ENCODE measurements at places on chromosomes 11 and 22.

- DNase-seq, result no peak
Measured at GRCh38 chr22:40791241-40791640, 27.9 kb downstream of the SLC25A17 start.

GRCh38 chr11:18452927-18453326, 2.7 kb upstream of the LDHAL6A start:
- no peak for DNase-seq

- DNase-seq, result no peak
Measured at GRCh38 chr11:104650234-104650633, 248.0 kb downstream of the CASP12 start.

DNA sequence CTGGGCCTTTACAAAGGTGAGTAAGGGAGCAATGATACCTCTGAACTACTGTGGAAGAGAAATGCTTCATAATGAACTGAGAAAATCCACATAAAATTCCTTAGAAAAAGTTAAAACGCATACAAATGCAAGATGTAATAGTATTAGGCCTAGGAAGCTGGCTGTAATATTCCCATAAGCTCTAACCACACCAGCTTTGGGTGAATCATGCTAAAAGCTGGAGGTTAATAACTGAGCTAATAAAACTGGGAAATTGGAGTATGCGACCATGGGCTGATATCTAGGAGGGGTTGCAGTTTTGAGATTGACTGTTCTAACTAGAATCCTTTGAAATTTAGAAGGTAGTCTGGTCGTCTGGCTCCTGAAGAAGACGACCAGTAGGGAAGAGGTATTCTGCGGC, 28.6 kb upstream of the RCE1 start:
- no peak for DNase-seq

GRCh38 chr11:79538775-79539174, 97.9 kb upstream of the TENM4 start:
- DNase-seq, result no peak

GRCh38 chr11:26028393-26028911, 303.5 kb upstream of the ANO3 start:
- DNase-seq, result no peak

GRCh38 chr11:96337541-96338431, 5.2 kb downstream of the MAML2 start:
- DNase-seq, result peak; percentile 79

DNA sequence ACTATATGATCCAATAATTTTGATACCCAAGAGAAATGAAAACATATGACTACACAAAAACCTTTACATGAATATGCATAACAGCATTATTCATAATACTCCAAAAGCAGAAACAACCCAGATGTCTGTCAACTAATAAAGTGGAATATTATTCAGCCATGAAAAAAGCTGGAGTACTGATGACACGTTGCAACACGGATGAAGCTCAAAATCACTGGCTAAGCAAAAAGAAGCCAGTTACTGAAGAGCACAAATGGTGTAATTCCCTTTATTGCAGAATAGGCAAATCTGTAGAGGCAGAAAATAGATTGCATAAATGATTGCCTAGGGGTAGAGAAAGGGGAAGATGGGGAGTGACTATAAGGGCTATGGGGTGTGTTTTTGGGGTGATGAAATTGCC, 117.6 kb upstream of the FGF3 start:
- DNase-seq, result peak; percentile 15

DNA sequence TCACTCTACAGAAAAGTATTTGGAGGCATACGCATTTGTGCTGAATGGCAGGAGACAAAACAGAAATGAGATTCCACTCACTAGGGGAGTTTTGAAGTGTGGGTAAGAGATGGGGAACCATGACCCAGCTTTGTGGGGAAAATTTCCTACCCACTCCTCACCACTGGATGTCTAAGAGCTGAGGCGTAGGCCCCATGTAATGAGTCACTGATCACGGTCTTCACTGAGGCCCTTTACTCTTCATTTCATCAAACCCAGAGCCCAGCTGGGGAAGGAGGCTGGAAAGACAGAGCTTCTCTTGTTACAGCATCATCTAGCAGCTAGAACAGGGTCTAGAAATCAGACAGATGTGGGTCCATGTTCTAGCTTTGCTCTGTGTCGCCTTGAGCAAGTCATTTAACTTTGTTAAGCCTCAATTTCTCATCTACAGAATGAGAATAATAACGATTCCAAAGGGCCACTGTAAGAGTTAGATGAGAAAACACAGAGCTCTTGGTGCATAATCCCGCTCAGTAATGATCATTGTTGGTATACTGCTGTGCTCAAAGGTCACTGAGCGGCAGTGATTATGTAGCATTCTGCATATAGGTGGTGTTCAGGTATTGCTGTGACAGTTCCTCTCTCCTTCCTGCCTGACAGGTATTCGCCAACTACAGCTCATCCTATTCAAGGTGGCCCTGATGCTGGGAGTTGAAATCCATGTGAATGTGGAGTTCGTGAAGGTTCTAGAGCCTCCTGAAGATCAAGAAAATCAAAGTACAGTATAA, 97.2 kb downstream of the MICAL2 start:
- DNase-seq, result peak; percentile 86

DNA sequence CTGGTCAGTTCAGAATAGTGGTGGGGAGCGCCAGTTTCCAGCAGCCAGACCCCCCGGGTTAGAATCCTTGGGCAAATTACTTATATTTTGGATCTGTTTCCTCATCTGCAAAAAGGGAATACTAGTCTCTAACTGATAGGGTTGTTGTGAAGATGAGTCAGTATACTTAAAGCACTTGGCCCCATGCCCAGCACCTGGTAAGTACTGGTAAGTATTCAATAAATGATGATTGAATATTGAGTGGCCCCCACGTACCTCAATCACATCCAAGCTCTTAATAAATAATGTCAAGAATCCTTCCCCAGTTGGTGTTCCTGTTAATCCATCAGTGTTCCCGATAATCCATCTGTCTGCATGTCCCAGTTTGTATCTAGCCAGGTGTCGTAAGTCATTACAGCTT, 12.1 kb downstream of the ACP2 start:
- no peak for DNase-seq

- peak; percentile 33 for DNase-seq
Measured at GRCh38 chr11:64245401-64245796, 1.3 kb downstream of the PPP1R14B start.

DNA sequence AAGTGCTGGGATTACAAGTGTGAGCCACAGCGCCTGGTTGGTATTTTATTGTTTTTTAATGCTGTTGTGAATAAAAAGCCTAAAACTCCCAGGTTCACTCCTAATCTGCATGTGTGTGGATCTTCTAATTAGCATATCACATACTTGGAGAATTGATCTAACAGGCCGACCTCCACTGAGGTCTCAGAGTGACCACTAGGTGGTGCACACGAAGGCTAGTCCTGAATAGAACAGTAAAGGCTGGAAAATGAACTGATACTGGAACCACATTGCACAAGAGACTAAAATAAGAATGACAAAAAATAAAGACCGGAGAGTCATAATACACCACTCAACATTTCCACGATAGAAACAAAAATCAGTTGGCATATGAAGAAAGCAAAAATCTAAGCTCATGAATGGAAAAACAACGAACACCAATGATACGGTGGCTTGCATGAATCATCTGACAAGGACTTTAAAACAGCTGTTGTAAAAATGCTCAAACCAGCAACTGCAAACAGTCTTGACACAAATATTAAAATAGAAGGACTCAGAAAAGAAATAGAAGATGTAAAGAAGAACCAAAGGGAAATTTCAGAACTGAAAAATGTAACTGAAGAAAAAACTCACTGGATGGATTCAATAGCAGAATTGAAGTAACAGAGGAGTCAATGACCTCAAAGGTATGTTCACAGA, 19.2 kb downstream of the PIM3 start:
- peak; percentile 77 for DNase-seq

- no peak for DNase-seq
Measured at GRCh38 chr11:128607819-128608218, 20.5 kb upstream of the ETS1 start.

- DNase-seq, result peak; percentile 10
Measured at GRCh38 chr11:128579798-128580504, 7.4 kb downstream of the ETS1 start.

- DNase-seq, result no peak
Measured at GRCh38 chr11:120179057-120179672, 31.7 kb upstream of the OAF start.

DNA sequence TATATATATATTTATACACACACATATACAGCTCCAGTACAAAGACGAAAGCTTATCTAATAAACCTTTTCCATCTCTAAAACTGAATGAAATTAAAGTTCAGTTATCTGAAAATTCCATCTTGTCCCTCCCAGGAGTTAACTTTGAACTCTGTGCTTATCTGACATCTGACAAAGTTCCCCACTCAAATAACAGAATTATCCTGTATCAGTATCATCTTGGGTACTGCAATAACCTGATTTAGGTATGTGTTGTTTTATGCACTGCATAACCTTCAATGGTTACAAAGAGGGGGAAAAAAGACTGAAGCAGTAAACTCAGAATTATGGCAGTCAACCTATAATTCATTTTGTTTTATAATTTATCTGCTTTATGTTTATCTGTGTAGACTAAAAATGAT, 96.6 kb downstream of the SGSM3 start:
- DNase-seq, result no peak

DNA sequence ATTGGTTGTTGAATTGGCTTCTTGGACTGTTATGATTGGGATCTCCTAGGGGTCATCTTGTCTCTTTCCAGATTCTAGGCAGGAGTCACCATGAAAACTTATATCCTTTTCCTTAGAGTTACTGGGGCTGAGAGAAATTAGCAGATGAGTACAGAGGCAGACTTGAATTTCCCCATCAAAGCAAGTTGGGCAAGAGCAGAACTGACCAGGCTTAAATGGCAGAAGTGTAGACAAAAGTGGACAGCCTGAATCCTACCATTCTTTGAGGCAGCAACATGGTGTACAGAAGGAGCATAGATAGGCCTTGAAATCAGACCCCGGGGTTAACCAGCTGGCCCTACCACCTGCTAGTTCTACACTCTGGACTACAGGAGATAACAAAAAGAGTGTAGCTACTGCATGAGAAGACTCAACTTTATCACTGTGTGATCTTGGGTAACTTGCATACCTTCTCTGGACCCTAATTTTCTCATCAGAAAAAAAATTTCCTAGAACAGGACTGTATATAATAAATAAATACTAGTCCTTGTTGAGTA, 427.4 kb upstream of the CADM1 start:
- DNase-seq, result peak; percentile 68

GRCh38 chr11:118910309-118911112, 15.2 kb downstream of the BCL9L start:
- DNase-seq, result peak; percentile 49

DNA sequence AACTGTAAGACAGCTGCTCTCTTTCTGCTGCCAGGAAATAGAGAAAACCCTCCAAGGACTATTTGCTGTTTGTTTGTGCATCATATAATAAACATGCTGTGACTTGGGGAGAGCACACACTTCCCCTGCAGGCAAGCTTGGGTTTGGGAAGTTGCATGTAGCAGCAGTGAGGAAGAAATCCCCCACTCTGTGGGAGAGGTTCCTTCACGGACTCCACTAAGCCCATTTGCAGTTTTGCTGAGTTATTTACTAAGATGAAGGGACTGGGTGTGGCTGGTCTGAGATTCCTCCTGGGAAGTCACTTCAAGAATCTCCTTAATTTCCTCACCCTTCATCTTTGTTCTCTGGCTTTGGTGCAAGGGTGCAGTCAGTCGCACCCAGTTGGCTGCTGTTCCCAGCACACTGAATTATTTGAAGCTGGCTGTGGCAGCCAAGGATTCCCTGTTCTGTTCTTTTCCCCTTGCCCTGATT, 104.9 kb downstream of the ARFGAP2 start:
- DNase-seq, result peak; percentile 36

GRCh38 chr11:70853068-70853769, 399.2 kb downstream of the SHANK2 start:
- no peak for DNase-seq

DNA sequence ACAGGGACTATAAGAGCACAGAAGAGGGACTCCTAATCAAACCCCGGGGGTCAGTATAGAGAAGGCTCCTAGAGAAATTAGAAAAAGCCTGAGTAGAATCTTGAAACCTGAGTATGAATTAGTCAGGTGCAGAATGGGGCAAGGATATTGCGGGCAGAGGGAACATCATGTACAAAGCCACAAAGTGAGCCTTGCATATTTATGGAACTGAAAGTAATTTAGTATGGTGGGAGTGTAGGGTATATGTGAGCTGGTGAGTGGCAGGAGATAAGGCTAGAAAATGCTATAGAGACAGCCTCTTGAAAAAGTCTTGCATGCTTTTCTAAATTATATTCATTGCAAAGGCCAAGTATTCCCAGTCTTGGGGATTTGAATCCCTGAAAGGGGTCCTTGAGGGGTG, 93.7 kb downstream of the STIM1 start:
- DNase-seq, result peak; percentile 8

DNA sequence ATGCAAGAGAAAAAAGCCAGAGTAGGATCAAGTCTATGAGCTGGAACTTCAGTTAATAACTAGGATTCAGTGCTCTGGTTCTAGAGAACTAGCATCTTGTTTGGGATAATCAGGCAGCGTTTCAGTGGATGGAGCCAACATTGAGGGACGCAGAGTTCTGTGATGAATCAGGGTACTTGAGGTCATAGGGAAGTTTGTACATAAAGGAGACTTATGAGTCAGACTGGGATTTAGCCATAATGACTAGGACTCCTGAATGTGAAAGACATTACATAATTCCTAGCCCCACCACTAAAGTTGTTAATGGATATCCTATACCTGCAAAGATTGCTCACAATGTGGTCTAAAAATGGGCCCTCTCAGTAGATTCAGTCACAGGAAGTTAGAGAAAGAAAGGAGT, 6.8 kb downstream of the SLN start:
- no peak for DNase-seq

DNA sequence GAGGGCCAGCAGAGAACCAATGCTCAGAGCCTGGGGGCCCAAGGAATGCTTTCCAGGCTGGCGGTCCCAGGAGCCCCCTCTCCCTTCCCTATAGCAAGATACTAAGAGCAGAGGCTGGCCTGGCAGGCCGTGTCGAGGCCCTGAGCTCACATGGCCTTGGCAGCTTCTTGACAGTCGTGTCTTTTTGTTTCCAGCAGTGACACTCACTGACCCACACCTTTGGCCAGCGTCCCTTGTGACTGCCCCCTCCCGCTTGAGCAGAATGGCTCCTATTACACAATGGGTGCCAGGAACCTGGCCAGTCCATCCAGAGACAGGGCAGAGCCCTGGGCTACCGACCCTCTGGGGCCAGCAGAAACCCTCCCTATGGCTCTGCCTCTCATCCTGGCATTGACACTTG, 6.4 kb upstream of the CCND1 start:
- no peak for DNase-seq

DNA sequence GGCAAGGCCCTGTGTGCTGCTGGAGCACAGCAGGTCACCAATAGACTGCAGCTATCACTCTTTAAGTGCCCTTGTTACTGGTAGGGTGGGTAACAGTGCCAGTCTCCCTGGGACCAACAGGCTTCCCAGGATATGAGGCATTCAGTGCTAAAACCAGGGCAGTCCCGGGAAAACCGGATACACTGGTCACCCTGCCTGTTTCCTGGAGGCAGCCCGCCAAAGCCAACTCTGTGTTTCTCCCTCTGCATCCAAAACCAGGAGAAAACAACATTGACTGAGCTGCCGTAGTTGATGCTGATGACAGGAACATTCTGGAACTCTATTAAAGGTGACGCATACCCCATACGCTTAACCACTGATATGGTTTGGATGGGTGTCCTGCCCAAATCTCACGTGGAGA, 149.1 kb downstream of the SHANK2 start:
- DNase-seq, result no peak

All from suppressor macrophage (primary cell).